Islet precursor cell (in vitro differentiated cells): ENCODE measurements at places on chromosomes 11 and 22.

- DNase-seq: no peak
Observed at GRCh38 chr11:37926772-37927171, 1328.7 kb upstream of the RAG2 start.

DNA sequence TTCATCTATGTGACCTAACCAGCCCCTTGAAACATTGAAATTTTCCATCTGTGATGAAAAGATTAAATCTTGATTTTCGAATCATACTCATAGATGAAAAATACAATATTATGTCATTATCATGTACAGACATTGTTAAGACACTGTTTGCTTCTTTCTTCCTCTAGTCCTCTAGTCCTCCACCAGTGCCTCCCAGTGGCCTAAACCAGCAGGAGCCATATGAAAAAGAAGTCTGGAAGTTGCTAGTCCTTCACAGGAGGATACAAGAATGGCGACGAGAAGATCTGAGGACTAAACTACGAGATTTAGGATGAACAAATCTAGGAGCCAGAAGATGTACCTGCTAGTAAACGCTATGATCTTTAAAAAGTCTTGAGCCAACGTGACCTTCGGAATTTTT lies 134.1 kb downstream of the SLC17A6 start:
- no peak for DNase-seq

DNA sequence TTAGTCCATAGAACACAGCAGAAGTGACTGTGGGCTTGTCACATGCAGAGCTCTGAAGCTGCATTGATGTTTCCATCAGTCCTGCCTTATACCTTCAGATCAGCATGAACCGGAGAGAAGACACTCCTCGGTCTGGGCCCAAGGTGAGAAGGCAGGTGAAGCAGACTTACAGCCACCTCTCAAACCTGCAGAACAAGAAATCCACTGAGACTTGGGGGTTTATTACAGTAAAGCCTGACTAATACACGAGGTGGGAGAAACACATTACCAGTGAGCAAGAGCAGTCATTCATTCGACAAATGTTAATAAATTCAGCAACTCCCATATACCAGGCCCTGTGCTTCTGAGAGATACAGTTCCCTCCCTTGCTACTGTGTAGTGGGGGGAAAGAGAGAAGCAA lies 279.0 kb downstream of the DDX10 start:
- no peak for DNase-seq

DNA sequence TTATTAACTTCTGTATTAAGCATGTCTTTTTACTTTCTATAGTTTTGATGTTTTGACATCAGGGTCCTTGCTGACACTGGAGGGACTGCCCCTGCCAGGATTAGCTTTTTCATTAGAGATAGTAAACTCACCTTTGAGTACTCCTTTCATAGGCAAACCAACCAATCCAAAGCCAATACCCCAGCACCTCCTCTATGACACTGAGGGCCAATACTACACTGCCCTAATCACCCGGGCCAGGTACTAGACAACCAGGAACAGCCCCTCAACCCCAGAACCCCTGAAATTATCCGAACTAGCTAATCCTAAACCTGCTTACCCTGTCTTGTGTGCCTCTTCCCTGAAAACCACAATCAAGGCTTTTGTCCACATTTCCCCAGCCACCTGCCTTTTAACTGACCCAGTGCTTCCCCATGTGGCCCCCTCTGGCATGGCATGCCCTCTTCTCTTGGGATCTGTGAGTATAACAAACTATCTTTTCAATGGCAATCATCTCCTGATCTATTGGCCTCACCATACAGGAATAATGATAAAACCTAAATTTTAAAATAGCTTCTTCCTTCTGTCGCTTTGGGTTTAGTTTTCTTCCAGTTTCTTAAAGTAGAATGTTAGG lies 31.2 kb downstream of the RAB6A start:
- DNase-seq: peak; percentile 66

DNA sequence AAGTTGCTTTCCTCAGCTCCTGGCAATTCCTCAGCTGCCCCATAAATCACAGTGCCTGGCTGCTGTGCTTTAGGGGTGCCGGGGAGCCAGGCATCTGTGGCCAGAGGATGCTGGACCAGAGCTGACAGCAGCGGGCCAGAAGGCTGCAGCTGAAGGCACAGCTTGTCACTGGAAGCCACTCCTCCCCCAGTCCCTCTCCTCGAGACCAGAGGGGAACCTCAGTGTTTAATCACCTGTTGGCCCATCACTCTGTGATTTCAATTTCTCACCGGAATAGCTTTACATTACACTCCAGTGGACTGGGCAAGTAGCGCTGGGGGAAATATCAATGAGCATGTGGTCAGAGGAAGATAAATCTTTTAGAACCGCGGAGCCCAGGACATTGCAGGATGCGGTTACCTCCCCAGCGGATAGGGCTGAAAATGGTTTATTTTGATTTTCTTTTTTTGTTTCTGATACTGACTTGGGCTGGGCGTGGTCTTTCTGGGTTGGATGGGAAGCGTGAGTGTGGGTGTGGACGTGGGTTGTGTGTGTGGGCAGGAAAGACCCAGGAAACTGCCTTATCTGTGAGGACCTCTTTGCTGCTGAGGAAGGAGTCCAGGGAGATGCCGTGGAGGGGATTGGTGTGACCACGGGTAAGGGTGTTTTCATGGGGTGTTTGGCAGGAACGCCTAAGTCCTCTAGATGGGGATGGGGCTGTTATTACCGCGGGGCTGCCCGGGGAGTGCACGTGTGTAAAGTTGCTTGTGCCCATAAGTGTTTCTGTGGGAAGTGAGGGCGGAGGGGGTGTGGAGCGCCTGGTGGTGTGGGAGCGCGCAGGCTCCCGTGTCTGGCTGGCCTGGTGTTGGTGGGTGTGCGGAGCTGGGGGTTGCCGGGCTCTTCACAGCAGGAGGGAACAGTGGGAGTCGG lies 4.0 kb downstream of the DAGLA start:
- no peak for DNase-seq

- no peak for DNase-seq
Observed at GRCh38 chr11:66651016-66651415, 12.5 kb downstream of the RBM4 start.

DNA sequence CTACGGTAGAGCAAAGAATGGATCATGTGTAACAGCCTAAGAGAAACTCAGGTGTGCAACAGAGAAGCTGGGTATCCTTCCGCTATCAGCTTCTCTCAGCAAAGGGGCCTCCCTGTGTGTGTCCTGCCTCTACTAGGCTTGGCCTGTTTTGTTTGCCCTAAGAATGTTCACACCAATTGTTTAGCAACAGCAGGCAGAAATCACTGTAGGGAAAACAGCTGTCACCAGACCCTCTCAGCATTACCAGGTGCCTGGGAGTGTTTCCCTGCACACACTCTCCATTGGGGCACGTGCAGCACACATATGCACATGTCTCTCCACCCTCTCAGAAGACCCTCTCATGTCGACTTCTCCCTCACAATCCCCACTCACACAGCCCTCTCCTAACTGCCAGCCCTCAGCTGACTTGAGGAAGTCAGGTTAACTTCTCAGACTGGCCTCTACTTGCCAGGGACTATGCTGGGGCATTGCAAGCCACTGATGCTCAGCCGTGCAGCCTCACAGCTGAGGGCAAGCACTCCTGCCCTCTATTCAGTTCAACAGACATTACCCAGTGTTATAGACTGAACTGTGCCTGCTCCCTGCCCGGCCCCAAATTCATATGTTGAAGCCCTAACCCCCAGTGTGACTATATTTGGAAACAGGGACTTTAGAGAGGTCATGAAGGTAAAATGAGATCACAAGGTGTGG lies 97.6 kb downstream of the TRIM29 start:
- peak; percentile 28 for DNase-seq

GRCh38 chr11:86136538-86136937 lies 67.7 kb upstream of the PICALM start:
- DNase-seq: no peak

- no peak for DNase-seq
Observed at GRCh38 chr11:78562398-78562797, 12.3 kb downstream of the NARS2 start.

- DNase-seq: no peak
Observed at GRCh38 chr11:10900681-10901415, 43.0 kb upstream of the ZBED5 start.

DNA sequence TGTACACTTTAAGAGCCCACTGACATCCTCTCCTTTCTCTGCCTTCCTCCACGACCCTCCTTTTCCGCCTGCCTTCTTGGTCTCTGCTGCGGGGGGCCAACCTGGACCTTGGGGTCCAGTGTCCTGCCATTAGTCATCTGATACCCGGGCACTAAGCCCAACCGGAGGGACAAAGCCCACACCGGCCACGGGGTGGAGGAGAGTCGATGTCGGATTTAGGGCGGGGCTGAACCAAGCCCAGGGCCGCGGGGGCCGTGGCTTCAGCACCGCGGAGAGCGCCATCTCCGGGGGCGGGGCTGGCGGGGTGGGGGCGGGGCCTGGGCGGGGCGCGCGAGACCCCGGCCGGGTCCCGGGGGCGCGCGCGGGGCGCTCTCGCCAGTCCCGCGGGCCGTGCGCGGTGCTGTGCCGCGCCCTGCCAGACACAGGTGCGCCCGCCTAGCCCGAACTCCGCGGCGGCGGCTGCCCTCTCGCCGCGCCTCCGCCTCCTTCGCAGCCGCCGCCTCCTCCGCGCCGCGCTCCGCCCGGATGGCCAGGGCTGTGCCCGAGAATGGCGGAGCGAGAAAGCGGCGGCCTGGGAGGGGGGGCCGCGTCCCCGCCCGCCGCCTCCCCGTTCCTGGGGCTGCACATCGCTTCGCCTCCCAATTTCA lies at the start of gene MAPK8IP1:
TSS of gene MAPK8IP1 (plus strand) at position 378 of the 647 bp plus-strand sequence. CDS start at position 548, 170 bp downstream.
- DNase-seq: peak; percentile 80

DNA sequence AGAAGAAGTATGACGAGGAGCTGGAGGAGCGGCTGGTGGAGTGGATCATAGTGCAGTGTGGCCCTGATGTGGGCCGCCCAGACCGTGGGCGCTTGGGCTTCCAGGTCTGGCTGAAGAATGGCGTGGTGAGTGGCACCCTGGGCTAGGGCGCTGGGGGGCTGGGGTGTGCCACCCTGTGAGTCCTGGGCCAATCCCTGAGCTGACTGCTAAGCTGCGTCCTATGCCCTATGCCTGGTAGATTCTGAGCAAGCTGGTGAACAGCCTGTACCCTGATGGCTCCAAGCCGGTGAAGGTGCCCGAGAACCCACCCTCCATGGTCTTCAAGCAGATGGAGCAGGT lies 3.9 kb downstream of the TAGLN start:
- no peak for DNase-seq

- no peak for DNase-seq
Observed at GRCh38 chr11:115578275-115578674, 74.1 kb upstream of the CADM1 start.

DNA sequence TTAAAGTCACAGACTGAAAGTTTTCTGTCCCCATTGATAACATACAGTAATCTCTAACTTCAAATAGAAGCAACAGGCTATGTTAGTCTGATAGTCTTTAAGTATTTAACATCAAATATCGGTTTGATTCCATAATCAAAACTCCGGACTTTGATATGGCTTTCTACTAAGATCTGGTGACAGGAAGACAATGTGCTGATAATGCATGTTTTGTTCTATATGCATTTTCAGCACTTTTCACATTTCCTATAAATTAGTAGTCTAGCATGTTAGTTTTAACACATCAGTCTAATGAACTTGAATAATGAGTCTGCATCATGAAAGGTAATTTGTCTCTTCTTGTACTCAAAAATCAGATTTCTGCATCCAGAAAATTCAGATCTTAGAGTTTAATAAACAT lies 252.7 kb downstream of the SBF2 start:
- no peak for DNase-seq

DNA sequence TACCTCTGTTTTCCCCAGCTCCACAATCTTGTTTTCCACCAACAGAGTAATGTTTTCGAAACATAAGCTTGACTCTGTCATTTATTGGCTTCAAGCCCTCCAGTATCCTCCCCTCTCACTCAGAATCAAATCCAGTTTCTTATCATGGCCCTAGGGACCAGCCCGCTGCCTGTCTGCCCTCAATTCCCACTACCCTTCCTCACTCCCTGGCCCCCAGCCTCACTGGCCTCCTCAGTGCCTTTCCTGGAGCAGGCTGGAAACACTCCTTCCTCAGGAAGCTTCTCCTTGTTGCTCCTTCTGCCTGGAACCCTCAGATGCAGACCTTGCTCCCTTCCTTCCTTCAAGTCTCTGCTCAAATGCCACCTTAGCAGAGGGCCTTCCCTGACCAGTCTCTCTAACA lies 3.9 kb downstream of the POLD4 start:
- no peak for DNase-seq

GRCh38 chr11:11155962-11156815 lies 196.9 kb downstream of the CSNK2A3 start:
- peak; percentile 82 for DNase-seq

GRCh38 chr11:82003671-82004515 lies 729.8 kb downstream of the FAM181B start:
- peak; percentile 73 for DNase-seq

- no peak for DNase-seq
Observed at GRCh38 chr11:118652681-118653181, 26.7 kb downstream of the TREH start.

- no peak for DNase-seq
Observed at GRCh38 chr11:67450796-67451657, 1.5 kb downstream of the GPR152 start.

DNA sequence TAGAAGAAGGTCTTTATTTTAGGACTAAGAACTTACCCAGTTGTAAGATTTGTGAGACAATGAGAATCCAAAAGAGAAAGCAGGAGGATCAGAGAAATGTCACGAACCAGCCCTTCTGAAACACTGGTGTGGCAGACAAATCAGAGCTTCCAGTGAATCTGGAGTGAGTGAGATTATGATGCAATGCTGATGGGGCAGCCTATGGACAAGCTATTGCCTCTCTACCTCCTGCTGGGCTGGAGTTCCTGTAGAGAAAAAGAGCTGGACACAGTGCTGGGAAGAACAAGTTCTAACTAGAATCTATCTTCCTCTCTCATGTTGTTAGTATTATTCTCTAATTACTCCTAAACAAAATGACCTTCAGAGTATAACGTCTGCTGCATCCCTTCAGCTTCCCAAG lies 12.0 kb upstream of the ANO3 start:
- DNase-seq: peak; percentile 52

GRCh38 chr11:129359748-129360147 lies 15.9 kb upstream of the BARX2 start:
- no peak for DNase-seq

DNA sequence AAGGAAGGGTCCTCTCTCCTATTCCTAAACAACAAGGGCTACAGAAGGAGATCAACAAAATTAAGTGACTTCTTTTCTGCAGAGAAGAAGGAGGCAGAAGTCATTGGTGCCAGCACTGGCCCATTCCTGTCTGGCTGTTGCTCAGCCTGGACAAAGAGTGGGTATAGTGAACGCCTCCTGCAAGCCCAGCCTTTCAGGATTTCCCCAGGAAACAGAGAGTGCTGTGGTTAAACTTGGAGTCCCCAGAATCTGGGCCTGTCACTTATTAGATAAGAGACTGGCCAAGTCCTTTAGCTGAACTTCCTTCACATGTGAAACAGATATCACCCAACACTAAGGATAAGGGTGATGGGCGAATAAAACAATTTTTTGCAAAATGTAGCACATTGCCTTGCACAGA lies 10.9 kb downstream of the TST start:
- no peak for DNase-seq

GRCh38 chr11:7974668-7975067 lies 9.4 kb upstream of the NLRP10 start:
- DNase-seq: peak; percentile 86

GRCh38 chr11:62444236-62444833 lies 25.5 kb downstream of the SCGB1A1 start:
- DNase-seq: no peak

GRCh38 chr11:124738713-124739478 lies 846 bp upstream of the NRGN start:
- DNase-seq: no peak
